Fibroblast of skin of scalp (primary cell): ENCODE measurements at places on chromosomes 4 and X.
A peak's percentile ranks its signal among the peaks of the same experiment; 100 is the strongest.

- DNase-seq = no peak
Observed at GRCh38 chr4:88958080-88958479, 98.9 kb downstream of the FAM13A start.

GRCh38 chrX:132413459-132413858, 75.4 kb downstream of the MBNL3 start:
- DNase-seq = no peak

GRCh38 chrX:10042055-10042454, 74.9 kb downstream of the CLDN34 start:
- DNase-seq = no peak

- no peak for DNase-seq
Observed at GRCh38 chr4:80074651-80075050, 1.6 kb upstream of the ANTXR2 start.

DNA sequence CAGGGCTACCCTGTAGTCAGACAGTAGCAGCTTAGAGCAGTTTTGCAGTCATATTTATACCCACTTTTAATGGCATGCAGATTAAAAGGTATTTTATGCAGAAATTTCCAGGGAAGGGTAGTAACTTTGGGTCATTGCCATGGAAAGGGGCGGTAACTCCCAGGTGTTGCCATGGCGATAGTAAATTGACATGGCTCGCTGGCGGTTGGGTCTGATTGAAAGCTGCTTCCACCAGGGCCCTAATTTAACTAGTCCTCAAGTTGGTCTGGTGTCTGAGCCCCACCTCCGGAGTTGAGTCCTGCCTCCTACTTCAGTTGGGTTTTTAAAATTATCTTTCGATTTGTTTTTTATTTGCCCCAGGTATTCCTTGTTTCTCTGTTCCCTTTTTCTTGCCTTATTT, 70.1 kb downstream of the NAA11 start:
- no peak for DNase-seq

GRCh38 chrX:13201605-13202219, 118.1 kb downstream of the ATXN3L start:
- no peak for DNase-seq

- DNase-seq = no peak
Observed at GRCh38 chrX:13499736-13500135, 69.7 kb upstream of the EGFL6 start.

GRCh38 chr4:175373031-175373430, 439.0 kb downstream of the GPM6A start:
- DNase-seq = peak; percentile 12

- no peak for DNase-seq
Observed at GRCh38 chr4:110483516-110483915, 7.6 kb downstream of the ENPEP start.

- DNase-seq = no peak
Observed at GRCh38 chrX:40479777-40480318, 100.9 kb upstream of the ATP6AP2 start.

DNA sequence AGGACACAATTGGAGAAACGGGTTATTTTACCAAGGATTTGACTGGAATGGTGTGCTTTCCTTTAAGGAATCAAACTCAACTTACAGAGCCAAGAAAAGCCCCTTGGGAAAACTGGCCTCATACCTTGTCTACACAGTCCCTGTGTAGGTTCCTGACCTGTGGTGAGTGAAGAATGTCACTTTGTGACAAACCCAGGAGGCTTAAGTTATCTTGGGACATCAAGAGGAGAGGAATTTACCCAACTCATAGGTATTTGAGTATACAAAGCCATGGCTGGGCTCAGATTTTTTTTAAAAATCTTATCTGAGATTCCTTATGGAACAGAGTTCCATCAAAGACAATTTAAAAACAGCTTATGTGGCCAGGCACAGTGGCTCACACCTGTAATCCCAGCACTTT, 112.1 kb downstream of the EIF4E start:
- DNase-seq = no peak

DNA sequence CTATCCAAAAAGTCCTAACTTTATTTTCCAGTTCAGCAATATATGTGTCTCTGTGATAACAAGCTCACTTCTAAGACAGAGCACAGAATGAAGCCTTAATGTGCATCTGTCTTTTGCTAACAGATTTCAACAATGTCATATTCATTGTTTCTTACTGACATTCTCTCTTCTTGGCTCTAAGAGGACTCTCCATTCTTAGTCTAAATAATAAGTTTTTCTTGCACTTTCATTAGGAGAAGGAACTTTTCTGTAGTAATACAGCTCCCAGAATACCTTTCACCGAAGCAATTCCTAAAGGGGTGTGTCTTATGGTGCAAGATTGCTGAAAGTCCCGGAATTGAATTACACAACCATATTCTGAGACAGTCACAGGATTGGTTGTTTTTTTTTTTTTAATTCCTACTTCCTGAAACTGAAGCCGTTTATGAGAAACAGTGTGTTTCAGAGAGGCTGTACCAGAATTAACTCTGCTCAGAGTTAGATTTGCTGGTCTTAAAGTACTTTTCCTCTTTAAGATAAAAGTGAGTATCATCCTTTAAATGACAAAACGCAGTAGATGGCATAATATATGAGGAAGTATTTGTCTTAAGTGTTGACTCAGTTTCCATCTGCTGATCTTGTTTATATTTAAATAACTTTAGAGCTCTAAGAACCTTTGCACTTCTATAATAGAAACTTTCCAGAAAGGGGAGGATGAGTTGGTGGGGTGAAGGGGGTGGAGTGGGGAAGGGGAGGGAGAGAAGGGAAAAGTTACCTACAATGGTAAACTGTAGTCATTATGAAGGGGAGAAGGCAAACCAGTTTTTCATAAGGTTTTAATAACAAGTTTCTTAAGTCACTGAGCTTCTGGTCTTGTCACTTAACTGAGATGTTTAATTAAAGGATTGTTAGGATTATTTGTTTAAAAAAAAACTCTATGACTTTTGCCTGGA, at the start of gene ALPK1:
TSS of gene ALPK1 (plus strand) at position 421 of the 932 bp plus-strand sequence.
- peak; percentile 93 for DNase-seq

GRCh38 chr4:3416821-3417221, 24.9 kb upstream of the HGFAC start:
- DNase-seq = no peak

- peak; percentile 18 for DNase-seq
Observed at GRCh38 chr4:147076179-147076578, 130.5 kb upstream of the TTC29 start.

DNA sequence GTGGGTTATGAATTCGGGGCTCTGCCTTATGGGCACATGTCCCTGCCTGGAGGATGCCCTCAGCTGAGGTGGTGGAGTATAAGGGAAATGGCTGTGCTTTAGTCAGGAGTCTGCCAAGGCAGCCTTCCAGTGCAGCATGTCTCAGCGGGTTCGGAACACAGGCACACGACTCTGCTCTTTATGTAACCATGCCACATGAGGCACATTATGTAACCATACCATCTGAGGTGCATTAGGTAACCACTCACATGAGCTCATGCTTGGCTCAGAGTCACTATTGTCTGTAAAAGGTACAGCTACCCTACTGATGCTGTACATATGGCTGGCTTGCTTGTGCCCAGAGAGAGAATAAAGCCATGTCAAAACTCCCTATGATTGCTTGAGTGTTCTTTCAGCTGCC, 723.6 kb downstream of the TRAM1L1 start:
- no peak for DNase-seq

- DNase-seq = no peak
Observed at GRCh38 chrX:68579810-68580209, 67.7 kb upstream of the STARD8 start.

DNA sequence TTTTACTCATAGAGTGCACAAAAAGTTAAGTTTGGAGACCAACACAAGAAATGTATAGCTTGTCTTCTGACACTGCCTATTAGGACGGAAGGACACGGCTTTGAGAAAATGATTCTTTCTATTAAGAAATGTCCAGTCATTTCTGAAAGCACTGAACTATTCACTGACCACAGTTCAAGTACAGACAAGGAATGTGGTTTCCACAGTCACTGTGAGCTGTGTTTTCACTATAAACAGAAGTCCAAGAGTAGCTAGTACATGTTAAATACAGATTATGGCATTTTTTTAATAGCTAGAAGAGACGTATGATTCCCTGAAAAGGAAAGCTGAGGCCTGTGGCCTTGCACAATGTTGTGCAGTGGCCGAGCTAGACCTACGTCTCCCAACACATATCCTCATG, 115.1 kb upstream of the GPM6A start:
- DNase-seq = no peak

DNA sequence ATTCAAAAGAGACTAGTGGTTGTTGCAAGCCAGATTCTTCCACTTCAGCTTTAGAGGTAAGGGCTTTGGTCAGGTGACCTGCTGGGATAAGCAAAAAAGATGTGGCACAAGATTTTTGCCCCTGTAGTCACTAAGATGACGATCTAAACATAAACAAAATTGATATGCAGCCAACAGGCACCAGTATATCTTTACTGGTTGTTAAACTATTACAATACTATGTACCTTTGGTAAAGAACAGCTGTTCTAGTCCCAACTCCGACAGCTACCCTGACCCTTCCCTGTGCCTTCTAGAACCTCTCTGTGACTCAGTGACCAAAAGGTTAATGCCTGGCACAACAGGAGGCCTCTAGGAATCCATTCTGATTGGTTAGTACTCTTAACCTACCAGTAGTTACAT, 59.6 kb downstream of the MGST2 start:
- no peak for DNase-seq

DNA sequence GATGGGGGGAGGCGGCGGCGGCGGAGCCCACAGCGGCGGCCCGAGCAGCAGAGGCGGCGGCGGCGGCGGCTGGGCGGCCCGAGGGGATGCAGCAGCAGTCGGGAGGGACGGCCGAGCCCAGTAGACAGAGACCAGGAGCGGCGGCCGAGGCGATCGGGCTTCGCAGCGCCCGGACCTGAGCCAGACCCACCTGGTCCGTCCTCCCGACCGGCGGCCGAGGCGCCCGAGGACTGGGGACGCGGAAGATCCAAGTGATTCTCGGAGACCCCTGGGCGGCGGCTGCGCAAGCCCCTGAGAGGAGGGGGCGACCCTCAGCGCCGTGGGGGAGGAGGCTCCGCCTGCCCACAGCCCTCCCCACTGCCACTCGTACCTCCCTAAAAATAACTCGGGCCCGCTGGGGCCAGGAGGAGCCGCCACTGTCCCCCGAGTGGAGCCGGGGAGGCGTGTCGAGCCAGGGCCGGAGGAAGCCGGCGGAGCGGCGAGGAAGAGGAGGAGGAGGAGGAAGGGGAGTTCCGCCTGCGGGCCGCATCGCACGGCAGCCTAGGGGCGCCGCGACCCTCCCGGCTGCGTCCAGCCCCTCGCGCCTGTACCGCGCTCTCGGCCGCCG, 608 bp downstream of the RAPGEF2 start:
- DNase-seq = peak; percentile 35

DNA sequence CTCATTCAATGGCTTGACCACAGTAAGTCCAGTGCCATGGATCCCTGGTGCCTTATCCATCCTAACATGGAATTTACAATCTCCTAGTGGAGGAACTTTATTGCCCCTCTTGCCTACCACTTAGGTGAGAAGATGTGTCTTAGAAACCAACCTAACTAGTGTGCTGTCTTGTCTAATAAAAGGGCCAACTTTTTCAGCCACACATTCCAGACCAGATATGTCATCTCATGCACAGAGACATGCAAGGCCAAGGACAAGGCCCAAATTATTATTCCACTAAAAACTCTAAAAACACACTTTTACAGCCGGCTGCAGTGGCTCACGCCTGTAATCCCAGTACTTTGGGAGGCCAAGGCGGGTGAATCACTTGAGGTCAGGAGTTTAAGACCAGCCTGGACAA, 10.6 kb upstream of the PRDX4 start:
- peak; percentile 43 for DNase-seq

DNA sequence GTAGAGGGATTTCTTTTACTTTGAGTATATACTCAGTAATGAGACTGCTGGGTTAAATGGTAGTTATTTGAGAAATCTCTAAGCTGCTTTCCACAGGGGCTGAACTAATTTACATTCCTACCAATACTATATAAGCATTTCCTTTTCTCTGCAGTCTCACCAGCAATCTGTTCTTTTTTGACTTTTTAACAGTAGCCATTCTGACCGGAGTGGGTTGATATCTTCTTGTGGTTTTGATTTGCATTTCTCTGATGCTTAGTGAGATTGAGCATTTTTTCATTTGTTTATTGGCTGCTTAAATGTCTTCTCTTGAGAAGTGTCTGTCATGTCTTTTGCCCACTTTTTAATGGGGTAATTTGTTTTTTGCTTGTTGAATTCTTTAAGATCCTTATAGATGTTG, 43.3 kb downstream of the SPCS3 start:
- no peak for DNase-seq

DNA sequence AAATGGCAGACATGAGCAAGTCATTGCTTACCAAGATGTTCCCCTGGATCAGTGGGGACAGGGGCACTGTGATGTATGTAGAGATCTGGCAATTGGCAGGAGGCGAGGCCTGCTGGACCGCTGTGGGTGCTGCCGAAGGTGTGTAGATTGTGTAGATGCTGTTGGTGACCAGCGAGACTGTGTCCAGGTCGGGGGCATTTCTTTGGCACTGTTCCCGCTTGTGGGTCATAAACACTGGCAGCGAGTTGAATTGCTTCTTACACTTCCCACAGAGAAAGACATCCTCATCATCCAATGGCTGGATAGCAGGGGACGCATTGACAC, 52.7 kb downstream of the CFAP299 start:
- DNase-seq = no peak

DNA sequence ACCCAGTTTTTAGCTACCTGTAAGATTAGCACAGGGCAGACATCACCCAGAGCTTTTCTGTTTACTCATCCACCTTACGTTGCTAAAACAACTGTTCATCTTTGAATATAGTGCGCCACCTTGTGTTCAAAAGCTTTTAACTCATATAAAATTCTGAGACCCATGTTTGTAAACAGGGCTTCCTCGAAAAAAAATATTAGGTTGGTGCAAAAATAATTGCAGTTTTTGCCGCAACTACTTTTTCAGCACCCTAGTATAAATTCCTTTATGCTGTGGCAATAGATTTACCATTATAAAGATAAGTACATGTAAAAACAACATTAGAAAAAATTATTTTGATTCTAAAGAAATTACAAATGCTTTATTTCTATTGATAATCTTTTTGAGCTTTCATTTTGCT, 147.9 kb downstream of the LRBA start:
- peak; percentile 75 for DNase-seq

GRCh38 chr4:122619611-122620010, 1.3 kb downstream of the IL21 start:
- no peak for DNase-seq
